A375 (cell line): ENCODE measurements at places on chromosomes 3 and 15. TPM values are rescaled to one million over a fixed set of nuclear protein-coding genes. Genes with fewer than 3 reads are reported as not detected.

GOLGA8S gene
- not detected in 2 replicates for total RNA-seq

COPG1 gene
- total RNA-seq: 216 and 271 TPM in 2 replicates

GUCA1C gene
- total RNA-seq: not detected in 2 replicates

STAB1 gene
- total RNA-seq: 0.15 TPM in 1 of 2 replicates, not detected in the other

C3orf80 gene
- total RNA-seq: 0.53 and 1.2 TPM in 2 replicates

KIF15 gene
- 25.1 and 33.3 TPM in 2 replicates for total RNA-seq

GOLGA6L7 gene
- total RNA-seq: not detected in 2 replicates

FANCD2OS gene
- not detected in 2 replicates for total RNA-seq

SEMA3G gene
- total RNA-seq: 1.2 and 1.8 TPM in 2 replicates

IL5RA gene
- not detected in 2 replicates for total RNA-seq

VPS13C gene
- 14.5 and 18.2 TPM in 2 replicates for total RNA-seq

FBXW12 gene
- 0.04 TPM in 1 of 2 replicates, not detected in the other for total RNA-seq

SCN5A gene
- total RNA-seq: 0.03 and 2.2 TPM in 2 replicates

FOXB1 gene
- not detected in 2 replicates for total RNA-seq

GP5 gene
- total RNA-seq: not detected in 2 replicates

STARD5 gene
- 0.38 and 0.53 TPM in 2 replicates for total RNA-seq

RASGRP1 gene
- total RNA-seq: 0.42 TPM in 1 of 2 replicates, not detected in the other

CAND2 gene
- total RNA-seq: 0.91 and 1.1 TPM in 2 replicates

CCDC51 gene
- 30.7 and 33.8 TPM in 2 replicates for total RNA-seq

CP gene
- total RNA-seq: not detected in 2 replicates

EEF1AKMT4 gene
- 5.9 TPM in 2 replicates for total RNA-seq

CSPG5 gene
- 1.3 and 1.5 TPM in 2 replicates for total RNA-seq

PLS1 gene
- total RNA-seq: 7.4 and 8.8 TPM in 2 replicates

C2CD4A gene
- not detected in 2 replicates for total RNA-seq

CCDC13 gene
- total RNA-seq: 0.08 and 2.5 TPM in 2 replicates

RPSA gene
- 2,957 and 3,011 TPM in 2 replicates for total RNA-seq

HCLS1 gene
- total RNA-seq: 0.45 TPM in 1 of 2 replicates, not detected in the other
